ENCODE measurements at places on chromosomes 11 and 22. TPM values are rescaled to one million over a fixed set of nuclear protein-coding genes. Genes with fewer than 3 reads are reported as not detected.

MOGAT2 gene
- total RNA-seq = not detected

FAT3 gene
- total RNA-seq = not detected

CCDC73 gene
- not detected for total RNA-seq

A4GALT gene
- not detected for total RNA-seq

RNF215 gene
- total RNA-seq = 6.3 TPM

ISX gene
- not detected for total RNA-seq

CCDC81 gene
- 0.31 TPM for total RNA-seq

C11orf87 gene
- total RNA-seq = not detected

OR4A16 gene
- total RNA-seq = not detected

KCTD17 gene
- 40.8 TPM for total RNA-seq

- H3K27ac ChIP-seq = no peak within 1 kb of the TSS
- DNase-seq = no peak
- no peaks in the 10 kb centered on the region for H3K36me3 ChIP-seq
Measured at GRCh38 chr11:59866397-59866796, at the start of gene TCN1. Gene TCN1 (minus strand): TSS chr11:59866487. CDS start chr11:59866470, 17 bp downstream.

GRCh38 chr11:6745465-6746015 is 26.2 kb downstream of the OR2AG2 start:
- H3K4me3 ChIP-seq = peak overlapping the region; percentile 73
- H3K36me3 ChIP-seq = no peaks in the 10 kb centered on the region
- H3K4me1 ChIP-seq = peaks cover 48% of the 10 kb centered on the region
- H3K27me3 ChIP-seq = no peaks in the 10 kb centered on the region
- no peak for DNase-seq

DNA sequence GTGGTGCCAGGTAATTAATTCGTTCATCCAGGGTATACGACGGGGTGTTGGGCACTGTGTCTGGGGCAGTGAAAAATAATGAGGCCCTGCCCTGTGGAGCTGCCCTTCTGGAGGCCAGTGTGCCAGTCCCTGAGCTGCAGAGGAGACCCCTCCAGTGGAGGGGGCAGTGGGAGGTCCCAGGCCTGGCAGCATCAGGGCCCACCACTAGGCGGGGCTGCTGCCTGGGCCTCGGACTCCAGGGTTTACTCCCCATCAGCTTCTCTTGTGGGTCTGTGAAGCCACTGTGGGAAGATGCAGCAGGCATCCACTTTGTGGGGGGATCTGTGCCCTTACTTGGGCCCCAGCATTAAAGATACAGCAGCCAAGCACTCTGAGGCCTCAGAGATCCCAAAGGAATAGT is 17.4 kb upstream of the TMPRSS6 start:
- DNase-seq = no peak
- H3K36me3 ChIP-seq = peaks cover 17% of the 10 kb centered on the region
- no peak overlapping the region for H3K27ac ChIP-seq
- no peaks in the 10 kb centered on the region for H3K27me3 ChIP-seq
- no peak overlapping the region for H3K4me3 ChIP-seq

- H3K27me3 ChIP-seq = no peaks in the 10 kb centered on the region
- H3K36me3 ChIP-seq = no peaks in the 10 kb centered on the region
Measured at GRCh38 chr11:69520186-69520916, 38.9 kb downstream of the LINC01488 start.

- H3K4me1 ChIP-seq = no peaks in the 10 kb centered on the region
- H3K36me3 ChIP-seq = no peaks in the 10 kb centered on the region
Measured at GRCh38 chr22:47228767-47229166, 466.3 kb downstream of the TBC1D22A start.

DNA sequence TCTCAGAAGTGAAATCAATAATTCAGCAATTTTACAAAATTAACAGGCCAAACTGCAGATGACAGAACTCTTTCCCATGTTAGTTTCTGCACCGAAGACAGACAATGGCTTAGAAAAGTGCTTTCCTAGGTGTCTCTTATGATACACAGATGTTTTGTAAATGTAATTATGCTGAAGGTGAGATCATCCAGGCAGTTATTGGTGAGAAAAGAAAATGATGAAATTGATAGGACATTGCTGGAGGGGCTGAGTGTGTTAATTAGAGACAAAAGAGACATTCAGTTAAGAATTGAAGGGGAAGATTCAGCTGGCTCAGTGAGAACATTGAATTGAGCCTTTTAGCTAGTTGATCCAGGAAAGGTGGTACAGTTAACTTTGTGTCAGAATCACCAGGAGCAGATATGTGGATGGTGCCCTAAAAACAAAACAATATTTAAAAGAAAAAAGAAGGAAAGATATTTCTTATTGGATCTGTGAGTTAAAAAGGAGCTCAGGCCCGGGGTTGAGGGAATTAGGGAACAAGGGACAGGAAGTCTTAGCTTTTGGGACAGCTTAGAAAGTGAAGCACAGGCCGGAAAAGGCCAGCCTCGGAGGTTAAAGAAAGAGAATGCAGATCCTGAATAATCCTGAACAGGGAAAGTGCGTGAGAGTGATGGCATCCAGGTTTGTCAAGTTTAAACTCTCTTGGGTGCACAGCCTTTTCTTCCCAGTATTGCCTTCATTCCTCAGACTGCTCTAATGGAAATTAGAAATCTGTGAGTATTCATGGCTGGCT is 16.9 kb downstream of the ARHGAP42 start:
- H3K4me1 ChIP-seq = no peaks in the 10 kb centered on the region
- no peaks in the 10 kb centered on the region for H3K36me3 ChIP-seq

DNA sequence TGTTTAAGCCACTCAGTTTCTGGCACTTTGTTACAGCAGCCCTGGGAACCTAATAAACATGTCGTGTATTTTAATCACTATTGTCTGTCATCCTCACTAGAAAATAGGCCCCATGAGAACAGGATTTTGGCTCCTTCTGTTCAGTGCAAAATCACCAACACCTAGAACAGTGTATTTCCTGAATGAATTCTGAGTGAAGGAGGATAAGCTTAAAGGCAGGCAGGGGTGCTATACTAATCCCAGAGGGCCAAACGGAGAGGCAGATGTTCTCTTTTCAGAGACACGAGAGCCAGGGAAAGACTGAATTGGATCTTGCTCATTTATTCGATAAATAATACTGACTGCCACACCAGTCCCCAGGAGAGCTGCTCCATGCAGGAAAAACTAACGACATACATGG is 10.4 kb downstream of the SMCO4 start:
- H3K27ac ChIP-seq = no peak overlapping the region
- no peaks in the 10 kb centered on the region for H3K4me1 ChIP-seq
- H3K36me3 ChIP-seq = no peaks in the 10 kb centered on the region

DNA sequence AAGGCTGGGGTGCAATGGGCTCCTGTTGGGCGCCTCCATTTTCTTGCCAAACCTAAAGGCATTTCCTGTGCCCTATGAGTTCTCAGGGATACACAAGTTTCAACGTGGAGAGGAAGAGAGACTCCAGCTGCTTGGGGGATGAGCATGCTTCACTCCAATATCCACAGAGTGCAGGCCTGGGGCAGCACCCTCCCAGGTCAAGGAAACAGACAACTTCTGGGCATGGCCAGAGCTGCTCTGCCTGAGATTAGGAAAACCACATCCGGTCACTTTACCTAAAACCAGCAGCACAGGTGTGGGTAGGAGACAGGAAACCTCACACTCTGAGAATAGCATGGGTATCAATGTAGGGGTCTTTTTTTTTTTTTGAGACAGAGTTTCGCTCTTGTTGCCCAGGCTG is 28.7 kb downstream of the TMEM184B start:
- no peak for DNase-seq
- no peak overlapping the region for H3K27ac ChIP-seq

- H3K27ac ChIP-seq = peak overlapping the region; percentile 65
- H3K4me3 ChIP-seq = peak overlapping the region; percentile 74
- H3K36me3 ChIP-seq = peaks cover 18% of the 10 kb centered on the region
- H3K4me1 ChIP-seq = peaks cover 17% of the 10 kb centered on the region
- no peaks in the 10 kb centered on the region for H3K27me3 ChIP-seq
- peak; percentile 58 for DNase-seq
Measured at GRCh38 chr22:43996170-43996980, 27.7 kb upstream of the PARVB start.

GRCh38 chr11:71991494-71991893 is 7.2 kb upstream of the IL18BP start:
- H3K27ac ChIP-seq = no peak overlapping the region
- H3K27me3 ChIP-seq = no peaks in the 10 kb centered on the region
- H3K4me3 ChIP-seq = no peak overlapping the region
- no peak for DNase-seq
- H3K36me3 ChIP-seq = peaks cover 18% of the 10 kb centered on the region
- no peaks in the 10 kb centered on the region for H3K4me1 ChIP-seq

DNA sequence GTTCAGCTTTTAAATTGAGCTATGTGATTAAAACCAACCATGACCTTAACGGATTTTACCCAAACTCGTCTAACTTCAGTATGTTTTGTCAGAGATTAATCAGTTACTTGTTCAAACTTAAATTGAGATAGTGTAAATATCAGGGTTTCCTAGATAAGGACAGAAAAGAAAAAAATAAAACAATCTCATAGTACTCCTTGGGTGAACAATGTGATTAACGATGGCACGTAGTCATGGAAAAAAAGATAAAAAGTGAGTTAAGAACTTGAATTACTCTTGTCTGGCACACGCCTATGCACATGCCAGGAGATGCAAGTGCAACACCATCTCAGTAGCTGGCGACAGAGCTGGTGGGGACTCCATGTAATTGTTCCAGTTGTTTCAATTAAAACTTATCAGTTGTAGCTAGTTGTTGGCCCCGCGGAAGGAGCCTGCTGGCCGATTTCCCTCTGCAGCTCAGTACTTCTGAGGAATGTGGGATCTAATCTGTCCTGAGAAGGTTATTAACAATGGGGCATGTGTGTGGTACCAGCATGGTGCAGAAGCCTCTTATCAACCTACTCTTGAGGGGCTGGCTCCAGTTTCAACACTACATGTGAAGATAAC is 3.0 kb downstream of the RASSF10 start:
- no peak overlapping the region for H3K27ac ChIP-seq
- H3K36me3 ChIP-seq = no peaks in the 10 kb centered on the region
- no peak for DNase-seq
- H3K27me3 ChIP-seq = peaks cover 14% of the 10 kb centered on the region

DNA sequence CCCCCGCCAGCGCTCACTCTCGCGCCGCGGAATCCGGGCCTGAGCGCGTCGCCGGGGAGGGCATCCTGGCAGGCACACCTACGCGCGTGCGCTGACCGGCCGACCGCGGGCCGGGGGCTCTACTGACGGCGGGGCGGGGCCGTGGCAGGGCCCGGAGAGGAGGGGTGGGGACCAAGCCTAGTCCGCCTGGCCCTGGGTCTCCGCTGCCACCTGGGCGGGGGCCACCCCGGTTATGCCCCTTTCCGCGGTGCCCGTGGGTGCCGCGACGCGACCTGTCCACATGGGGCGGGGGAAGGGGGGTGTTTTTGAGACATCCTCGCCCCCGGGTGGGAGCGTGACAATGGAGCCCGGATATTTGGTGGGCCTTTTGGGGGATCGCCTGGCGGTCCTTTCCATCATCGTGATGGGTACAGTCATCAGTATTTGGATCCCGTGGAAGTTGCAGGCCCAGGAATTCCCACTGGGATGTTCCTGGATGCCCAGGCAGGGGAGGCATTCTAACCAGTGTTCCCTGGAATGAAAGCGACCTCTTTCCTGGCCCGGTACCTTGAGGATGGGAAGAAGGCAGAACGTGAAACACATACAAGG is 2.2 kb downstream of the NCAM1 start:
- H3K27ac ChIP-seq = no peak overlapping the region
- H3K4me3 ChIP-seq = no peak overlapping the region
- no peak for DNase-seq
- no peaks in the 10 kb centered on the region for H3K4me1 ChIP-seq
- peaks cover 18% of the 10 kb centered on the region for H3K27me3 ChIP-seq

DNA sequence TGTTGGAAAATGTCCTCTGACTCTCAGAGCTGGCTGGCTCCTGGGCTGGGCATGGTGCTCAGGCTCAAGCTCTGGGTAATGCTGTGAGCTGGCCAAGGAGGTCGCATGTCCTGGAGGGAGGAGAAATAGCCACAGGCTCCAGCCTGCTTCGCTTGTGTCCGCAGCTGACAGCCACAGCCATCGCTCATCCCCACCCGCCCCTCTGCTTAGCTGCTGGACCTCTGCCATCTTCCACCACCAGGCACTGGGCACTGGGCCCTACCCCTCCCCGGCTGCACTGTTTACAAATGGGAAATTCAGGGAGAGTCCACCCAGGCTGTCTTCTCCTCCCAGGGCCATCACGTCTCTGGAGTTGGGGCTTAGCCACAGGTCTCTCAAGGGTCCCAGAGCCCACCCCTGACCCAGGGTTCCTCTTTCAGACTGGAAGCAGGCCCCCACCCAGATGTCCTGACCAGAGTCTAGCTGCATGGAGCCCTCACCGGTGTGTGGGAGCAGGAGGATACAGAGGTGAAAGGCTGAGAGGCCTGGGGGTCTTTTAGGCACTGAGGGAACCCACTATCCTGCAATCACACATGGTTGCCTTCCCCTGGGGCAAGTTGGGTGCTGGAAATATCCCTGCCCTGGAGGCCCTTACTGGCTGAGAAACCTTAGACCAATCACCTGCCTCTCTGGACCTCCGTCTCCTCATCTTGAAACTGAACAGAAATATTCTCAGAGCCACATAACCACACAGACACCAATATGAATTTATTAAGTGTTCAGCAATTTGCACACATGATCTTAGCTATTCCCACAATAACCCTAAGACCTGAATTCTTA is 62.7 kb downstream of the CD82 start:
- H3K36me3 ChIP-seq = no peaks in the 10 kb centered on the region
- peaks cover under 1% of the 10 kb centered on the region for H3K4me1 ChIP-seq
- no peak overlapping the region for H3K4me3 ChIP-seq
- peak; percentile 31 for DNase-seq
- no peaks in the 10 kb centered on the region for H3K27me3 ChIP-seq

GRCh38 chr11:125333354-125334073 is 162.6 kb downstream of the FEZ1 start:
- no peaks in the 10 kb centered on the region for H3K27me3 ChIP-seq
- no peaks in the 10 kb centered on the region for H3K36me3 ChIP-seq
- no peak overlapping the region for H3K4me3 ChIP-seq
- no peaks in the 10 kb centered on the region for H3K4me1 ChIP-seq

DNA sequence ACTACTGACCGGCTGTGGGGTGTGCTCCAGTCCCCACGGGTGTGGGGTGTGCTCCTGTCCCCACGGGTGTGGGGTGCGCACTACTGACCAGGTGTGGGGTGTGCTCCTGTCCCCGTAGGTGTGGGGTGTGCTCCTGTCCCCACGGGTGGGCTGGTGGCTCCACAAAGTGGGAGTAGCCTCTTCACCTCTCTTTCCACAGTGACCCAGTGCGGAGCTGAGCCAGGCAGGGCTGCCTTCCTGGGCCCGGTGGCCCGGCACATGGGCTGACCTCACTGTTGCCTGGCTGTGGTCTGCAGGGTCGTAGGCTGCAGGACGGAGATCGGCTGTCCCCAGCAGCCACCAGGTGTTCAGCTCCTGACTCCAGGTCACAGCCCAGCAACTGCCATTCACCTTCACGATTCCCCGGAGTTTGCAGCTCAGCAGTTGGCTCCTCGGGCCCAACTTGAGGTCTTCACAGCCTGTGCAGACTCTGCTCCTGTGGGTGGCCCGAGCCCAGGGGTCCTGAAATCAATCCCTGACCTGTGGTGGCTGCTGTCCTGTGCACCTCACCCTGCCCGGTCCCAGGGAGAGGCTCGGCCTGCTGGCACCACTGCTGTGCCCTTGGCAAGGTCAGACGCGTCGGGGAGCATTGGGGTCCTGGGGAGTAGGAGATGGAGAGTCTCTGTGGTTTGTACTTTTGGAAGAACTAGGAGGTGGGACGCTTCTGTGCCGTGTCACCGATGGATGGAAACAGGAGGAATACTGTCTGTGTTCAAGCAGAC is 414.3 kb downstream of the TBC1D22A start:
- no peaks in the 10 kb centered on the region for H3K27me3 ChIP-seq
- no peak overlapping the region for H3K4me3 ChIP-seq
- H3K27ac ChIP-seq = no peak overlapping the region
- DNase-seq = no peak
- no peaks in the 10 kb centered on the region for H3K4me1 ChIP-seq

- H3K27ac ChIP-seq = no peak overlapping the region
- H3K4me1 ChIP-seq = no peaks in the 10 kb centered on the region
- H3K27me3 ChIP-seq = peaks cover 4% of the 10 kb centered on the region
- no peak for DNase-seq
Measured at GRCh38 chr22:47954107-47954506, 1191.7 kb downstream of the TBC1D22A start.

Data from CD8-positive, alpha-beta memory T cell (primary cell).